HL-60 (cell line): ENCODE measurements at places on chromosomes 7 and 10.

DNA sequence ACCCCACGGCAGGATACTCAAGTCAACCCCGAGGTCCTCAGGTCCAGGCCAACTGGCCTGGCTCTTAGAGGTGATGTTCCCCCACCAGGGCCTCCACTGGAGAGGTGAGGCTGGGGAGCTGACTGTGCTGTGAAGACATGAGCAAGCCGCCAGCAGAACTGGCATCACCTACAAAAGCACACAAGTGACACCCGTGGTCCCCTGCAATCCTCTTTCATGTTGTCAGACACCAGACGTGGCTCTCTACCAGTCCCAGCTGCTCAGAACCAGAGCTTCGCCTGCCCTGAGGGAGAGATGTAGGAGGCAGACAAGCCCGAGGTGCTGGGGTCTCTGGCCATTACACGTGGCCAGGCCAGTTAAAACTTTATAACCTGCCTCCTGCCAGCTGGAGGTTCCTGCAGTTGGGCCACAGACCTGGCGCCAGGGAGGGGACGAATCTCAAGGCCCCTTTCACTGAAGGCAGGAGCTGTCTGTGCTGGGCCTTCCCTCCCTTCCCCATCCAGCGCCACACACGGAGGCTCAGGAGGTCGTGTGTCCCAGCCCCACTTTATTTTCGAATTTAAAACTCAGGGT lies 2.2 kb downstream of the COMTD1 start:
- DNase-seq: peak; percentile 18

GRCh38 chr7:77434570-77435275 lies 18.6 kb upstream of the GSAP start:
- DNase-seq: no peak

GRCh38 chr7:41060796-41061195 lies 642.1 kb downstream of the INHBA start:
- no peak for DNase-seq

- DNase-seq: no peak
These were observed 300.6 kb downstream of the CNTNAP2 start for GRCh38 chr7:146417176-146417575.

GRCh38 chr7:112646783-112647182 lies 143.4 kb downstream of the TMEM168 start:
- DNase-seq: no peak

DNA sequence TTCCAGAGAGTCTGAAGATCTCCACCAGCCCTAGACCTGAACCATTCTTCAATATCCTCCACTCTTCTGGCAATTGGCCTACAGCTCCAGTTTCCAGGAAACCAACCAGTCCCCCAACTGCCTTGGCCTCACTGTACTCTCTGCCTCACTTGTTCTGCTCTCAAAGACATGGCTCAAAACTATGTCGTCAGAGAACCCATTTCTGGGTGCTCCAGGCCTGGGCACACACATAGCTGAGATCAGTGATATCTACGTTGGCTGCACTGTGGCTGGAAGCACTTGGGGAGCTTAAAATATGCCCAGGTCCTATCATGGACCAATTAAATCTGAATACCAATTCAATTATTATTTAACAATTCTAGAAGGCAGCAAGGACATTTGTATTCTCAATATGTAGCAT lies 93.1 kb downstream of the COBL start:
- no peak for DNase-seq

DNA sequence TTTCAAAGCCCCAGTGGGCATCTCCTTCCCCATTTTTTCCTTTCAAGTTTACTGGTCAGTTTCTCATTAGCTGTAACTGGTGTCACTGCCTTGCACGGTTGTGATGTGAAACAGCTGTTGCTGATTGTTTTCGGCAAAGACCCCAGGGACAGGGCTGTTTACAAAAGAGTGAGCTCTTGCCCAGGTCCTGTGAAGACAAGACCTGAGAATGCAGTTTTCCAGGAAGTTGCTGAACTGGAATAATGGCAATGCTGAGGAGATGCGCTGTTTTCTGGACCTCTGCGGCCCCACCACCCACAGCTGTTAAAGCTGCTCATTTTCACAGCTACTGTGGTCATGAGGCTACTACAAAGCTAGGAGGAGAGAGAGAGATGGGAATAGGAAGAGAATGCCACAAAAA lies 116.6 kb upstream of the RSU1 start:
- no peak for DNase-seq

GRCh38 chr10:70052462-70053217 lies at the start of gene MACROH2A2:
MACROH2A2 (plus strand) TSS chr10:70052846; CDS start chr10:70075659, 22,813 bp downstream.
- peak; percentile 40 for DNase-seq

GRCh38 chr10:335151-335800 lies 200.0 kb downstream of the ZMYND11 start:
- no peak for DNase-seq

- no peak for DNase-seq
These were observed 2.0 kb downstream of the ANKRD2 start for GRCh38 chr10:97574374-97575126.

DNA sequence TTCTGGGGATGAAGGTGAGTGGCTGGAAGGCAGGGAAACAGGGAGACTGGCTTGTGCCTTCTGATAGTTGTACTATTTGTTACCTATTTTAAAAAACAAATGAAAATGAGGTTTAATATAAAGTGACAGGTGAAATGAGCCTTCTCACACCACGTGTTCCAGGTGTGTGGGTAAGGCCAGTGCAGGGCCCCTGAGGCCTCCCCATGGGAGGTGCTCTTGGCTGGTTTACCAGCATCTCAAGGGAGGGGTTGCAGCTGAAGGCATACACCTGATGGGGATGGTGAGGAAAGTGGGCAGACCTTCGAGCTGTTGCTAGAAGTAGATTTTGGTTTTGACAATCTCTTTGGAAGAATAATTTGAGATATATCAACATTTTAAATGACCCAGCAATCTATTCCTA lies 103.6 kb downstream of the ARHGAP22 start:
- DNase-seq: no peak

DNA sequence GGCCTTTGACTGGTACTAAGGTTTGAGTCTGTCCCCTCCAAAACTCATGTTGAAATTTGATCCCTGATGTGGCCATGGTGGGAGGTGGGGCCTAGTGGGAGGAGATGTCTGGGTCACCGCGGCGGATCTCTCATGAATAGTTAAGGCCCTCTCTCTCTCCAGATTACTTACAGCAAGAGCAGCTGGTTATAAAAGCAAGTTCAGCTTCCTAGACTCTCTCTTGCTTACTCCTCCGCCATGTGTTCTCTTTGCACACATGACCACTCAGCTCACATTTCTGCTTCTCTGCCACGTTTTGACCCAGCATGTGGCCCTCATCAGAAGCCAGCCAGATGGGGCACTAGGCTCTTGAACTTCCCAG lies 29.9 kb upstream of the ZMIZ1 start:
- DNase-seq: no peak

- no peak for DNase-seq
These were observed 16.7 kb downstream of the RAMP3 start for GRCh38 chr7:45174328-45174610.

GRCh38 chr10:124279882-124280281 lies 138.8 kb downstream of the OAT start:
- DNase-seq: no peak

GRCh38 chr7:157269341-157270059 lies 67.3 kb upstream of the DNAJB6 start:
- no peak for DNase-seq

GRCh38 chr7:12701433-12701832 lies 14.0 kb downstream of the ARL4A start:
- no peak for DNase-seq
